Gastroesophageal sphincter (tissue), 4 donors: ENCODE measurements at places on chromosomes 2 and 18.

- ATAC-seq = no peak
Measured at GRCh38 chr2:184879671-184880070, 281.3 kb downstream of the ZNF804A start.

- ATAC-seq = no peak
Measured at GRCh38 chr2:43100362-43100882, 126.0 kb downstream of the ZFP36L2 start.

DNA sequence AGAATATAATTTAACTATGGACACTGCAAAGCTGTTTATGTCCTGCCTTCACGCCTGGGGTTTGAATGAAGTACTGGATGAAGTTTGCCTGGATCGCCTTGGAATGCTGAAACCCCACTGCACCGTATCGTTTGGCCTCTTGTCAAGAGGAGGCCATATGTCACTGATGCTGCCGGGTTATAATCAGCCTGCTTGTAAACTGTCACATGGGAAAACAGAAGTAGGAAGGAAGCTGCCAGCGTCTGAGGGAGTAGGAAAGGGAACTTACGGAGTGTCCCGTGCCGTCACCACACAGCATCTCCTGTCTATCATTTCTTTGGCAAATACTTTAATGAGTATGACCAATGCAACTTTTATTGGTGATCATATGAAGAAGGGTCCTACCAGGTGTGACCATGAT, 105.8 kb downstream of the WDR7 start:
- ATAC-seq = no peak

GRCh38 chr2:237432484-237433092, 18.6 kb upstream of the COL6A3 start:
- ATAC-seq = no peak

DNA sequence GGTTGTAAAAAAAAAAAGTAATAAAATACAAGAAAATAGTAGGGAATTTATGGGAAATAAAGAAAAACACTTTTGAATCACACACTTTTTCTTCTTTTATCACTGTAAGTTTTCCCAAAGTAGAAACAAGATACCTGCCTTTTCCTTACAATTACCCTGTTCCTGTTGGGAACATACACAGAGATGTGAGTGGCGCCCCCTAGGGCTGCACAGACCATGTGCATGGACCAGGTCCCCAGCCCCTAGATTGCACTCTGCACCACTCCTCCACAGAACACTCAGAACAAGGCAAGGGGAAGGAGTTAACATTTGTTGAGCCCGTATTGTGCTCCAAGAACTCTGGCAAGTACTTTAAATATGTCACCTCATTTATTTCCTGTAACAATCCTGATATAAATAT, 118.7 kb upstream of the NRP2 start:
- ATAC-seq = no peak

DNA sequence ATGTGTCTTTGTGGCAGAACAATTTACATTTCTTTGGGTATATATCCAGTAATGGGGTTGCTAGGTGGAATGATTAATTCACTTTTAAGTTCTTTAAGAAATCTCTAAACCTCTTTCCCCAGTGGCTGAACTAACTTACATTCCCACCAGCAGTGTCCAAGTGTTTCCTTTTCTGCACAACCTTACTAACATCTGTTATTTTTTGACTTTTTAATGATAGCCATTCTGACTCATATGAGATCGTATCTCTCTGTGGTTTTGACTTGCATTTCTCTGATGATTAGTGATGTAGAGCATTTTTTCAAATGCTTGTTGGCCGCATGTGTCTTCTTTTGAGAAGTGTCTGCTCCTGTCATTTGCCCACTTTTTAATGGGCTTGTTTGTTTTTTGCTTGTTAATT, 43.1 kb upstream of the PTH2R start:
- ATAC-seq = no peak

GRCh38 chr2:12338946-12339697, 377.6 kb upstream of the TRIB2 start:
- no peak for ATAC-seq
